OCI-LY7 (cell line): ENCODE measurements at places on chromosomes 5 and 9.

DNA sequence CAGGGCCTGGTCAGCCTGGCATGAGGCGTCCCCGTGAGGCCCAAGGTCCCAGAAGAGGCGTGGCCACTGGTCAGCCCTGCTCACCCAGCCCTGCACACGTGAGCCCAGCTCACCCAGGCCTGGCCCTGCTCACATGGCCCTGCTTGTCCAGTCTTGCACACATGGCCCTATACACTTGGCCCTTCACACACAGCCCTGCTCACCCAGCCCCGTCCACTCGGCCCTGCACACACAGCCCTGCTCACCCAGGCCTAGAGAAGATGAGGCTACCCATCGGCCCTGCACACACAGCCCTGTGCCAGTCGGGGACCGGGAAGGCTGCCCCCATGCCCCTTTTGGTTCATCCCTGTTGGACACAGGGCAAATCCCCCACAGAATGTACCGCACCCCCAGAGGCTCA lies 28.4 kb downstream of the ZDHHC11B start:
- DNase-seq, result no peak

DNA sequence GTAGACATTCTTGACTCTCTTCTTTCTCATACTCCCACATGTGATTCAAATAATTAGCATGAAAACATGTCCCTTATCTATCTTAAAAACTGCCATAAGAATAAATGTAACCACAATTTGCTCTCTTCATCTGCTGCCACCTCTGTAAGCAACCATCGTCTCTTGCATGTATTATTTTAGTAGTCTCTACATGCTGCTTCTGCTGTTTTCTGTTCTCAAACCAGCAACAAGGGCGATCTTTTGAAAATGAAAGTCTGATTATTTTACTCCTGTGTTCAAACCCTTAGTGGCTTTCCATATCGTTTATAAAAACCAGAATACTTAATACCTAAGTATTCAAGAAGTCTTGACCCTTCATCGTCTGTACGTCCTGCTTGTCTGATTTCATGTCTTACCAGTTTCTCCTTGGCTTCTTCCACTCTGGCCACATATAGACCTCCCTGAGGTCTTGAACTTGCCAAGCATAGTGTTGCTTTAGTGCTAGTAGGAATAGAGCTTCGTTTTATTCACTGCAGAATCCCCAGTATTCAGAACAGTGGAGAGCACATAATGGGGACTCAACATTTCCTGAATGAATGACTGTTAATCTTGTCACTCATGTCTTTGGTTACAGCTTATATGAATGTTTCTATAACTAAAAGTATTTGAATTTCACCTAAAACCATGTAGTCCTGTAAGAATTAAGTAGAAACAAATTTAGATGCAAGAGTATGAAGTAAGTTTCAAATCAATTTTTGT lies 10.6 kb downstream of the CDC42SE2 start:
- DNase-seq, result no peak

GRCh38 chr5:65482736-65483545 lies 1.2 kb upstream of the ADAMTS6 start:
- peak; percentile 26 for DNase-seq

GRCh38 chr9:31275419-31275818 lies 1109.0 kb upstream of the ACO1 start:
- DNase-seq, result no peak
